Lung (tissue), 17 donors: ENCODE measurements at places on chromosomes 13 and 19.

DNA sequence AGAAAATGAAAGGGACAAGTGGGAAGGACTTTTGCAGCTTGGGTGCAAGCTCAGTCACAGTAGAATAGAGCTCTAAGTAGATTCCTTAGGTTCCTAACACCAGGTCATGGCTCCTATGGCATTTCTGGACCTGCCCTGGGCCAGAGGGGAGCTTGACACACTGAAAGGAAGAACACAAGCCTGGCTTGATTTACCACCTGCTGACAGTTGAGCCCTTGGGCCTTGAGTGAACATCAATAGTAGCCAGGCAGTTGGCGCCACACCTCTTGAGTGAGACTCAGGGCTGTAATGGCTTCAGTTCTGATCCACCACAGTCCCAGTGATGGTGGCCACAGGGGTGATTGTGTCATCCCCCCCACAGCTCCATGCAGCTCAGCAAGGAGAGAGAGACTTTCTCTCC lies 221.9 kb upstream of the PCDH17 start:
- DNase-seq: no peak

DNA sequence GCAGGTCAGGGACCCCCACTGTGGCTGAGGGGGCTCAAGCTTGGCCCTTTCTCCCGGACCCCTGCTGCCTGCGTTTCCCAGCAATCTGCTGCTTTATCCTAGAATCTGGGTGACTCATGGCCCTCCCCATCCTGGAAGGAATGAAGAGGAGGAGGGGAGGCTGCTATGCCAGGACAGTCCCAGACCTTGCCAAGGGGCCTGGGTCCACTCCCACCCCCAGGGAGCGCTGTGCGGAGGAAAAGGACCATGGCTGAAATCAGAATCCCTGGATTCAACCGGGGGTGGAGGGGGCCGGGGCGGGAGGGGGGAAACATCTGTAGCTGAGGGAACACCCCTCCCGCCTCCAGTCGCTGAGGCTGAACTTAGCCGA lies 20.5 kb downstream of the ZNF114 start:
- peak; percentile 58 for DNase-seq

GRCh38 chr13:83929157-83929556 lies 46.9 kb upstream of the SLITRK1 start:
- no peak for DNase-seq

DNA sequence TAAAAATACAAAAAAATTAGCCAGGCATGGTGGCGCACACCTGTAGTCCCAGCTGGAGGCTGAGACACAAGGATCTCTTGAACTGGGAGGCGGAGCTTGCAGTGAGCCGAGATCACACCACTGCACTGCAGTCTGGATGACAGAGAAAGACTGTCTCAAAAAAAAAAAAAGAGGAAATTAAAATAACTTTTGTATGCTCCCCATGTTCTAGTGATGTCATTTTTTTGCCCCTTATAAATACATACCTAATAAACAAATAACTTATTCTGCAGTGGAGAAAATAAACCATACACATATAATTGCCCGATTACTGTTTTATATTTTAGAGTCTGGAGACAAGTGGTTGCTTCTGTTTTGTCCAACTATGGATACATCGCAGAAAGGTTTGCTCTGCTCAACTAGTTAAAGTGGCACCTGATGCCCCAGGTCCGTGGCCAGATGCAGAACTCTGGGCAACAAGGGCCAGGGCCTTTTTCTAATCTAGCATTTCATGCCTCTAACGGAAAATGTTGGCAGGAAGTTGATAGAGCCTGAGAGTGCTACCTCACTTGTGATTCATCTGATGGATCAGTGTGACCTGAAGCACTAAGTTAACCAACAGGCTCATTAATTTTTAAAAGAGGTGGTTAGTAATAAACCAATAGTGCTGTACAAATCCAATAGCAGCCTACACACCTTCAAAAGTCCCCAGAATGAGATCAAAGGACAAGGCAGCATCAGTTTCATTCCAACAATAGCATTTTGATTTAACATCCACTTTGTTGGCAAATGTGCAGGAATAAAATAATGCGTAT lies 18.8 kb downstream of the UBE2L5 start:
- DNase-seq: no peak

GRCh38 chr13:102707467-102707866 lies 12.6 kb upstream of the METTL21C start:
- peak; percentile 27 for DNase-seq

DNA sequence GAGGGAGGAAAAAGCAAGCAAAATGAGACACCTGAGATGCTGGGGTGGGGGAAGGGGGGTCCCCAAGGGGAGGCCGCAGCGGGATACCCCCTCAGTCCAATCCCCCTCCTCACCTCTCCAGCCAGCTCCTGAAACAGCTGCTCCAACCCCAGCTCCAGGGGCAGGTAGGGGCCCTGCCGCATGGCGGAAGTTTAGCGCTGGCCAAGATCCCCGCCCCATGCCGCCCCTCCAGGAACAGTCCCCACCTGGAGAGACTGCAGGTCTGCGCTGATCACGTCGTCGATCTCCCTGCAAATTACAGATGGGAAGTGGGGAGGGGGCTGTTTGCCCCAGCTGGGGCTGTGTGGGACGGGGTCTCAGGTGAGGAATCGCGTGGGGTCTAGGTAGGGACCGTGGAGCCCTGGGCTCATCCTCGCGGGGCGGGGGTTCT lies 9.0 kb downstream of the CAPN12 start:
- peak; percentile 52 for DNase-seq

DNA sequence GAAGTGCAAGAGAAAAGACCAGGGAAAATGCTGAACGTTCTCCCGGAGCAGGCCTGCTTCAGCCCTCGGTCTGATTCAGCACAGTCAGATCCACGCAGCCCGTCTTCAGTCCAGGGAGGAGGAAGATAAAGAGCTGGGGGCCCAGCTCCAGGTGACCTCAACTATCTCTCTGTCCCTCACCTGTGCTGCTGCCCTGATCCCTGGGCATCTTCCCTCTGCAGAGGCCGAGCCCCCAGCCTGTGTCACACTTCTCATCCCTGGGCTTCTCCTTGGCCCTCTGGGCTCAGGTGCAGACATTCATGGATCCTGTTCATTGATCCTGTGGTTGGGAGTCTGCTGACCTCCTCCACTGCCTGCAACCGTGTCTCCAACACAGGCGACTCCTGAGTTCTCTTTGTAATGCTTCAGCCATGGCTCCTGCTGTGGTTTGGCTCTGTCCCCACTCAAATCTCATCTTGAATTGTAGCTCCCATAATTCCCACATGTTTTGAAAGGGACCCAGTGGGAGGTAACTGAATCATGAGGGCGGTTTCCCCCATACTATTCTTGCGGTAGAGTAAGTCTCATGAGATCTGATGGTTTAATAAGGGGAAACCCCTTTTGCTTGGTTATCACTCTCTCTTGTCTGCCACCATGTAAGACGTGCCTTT lies 27.9 kb downstream of the COL4A2 start:
- no peak for DNase-seq

DNA sequence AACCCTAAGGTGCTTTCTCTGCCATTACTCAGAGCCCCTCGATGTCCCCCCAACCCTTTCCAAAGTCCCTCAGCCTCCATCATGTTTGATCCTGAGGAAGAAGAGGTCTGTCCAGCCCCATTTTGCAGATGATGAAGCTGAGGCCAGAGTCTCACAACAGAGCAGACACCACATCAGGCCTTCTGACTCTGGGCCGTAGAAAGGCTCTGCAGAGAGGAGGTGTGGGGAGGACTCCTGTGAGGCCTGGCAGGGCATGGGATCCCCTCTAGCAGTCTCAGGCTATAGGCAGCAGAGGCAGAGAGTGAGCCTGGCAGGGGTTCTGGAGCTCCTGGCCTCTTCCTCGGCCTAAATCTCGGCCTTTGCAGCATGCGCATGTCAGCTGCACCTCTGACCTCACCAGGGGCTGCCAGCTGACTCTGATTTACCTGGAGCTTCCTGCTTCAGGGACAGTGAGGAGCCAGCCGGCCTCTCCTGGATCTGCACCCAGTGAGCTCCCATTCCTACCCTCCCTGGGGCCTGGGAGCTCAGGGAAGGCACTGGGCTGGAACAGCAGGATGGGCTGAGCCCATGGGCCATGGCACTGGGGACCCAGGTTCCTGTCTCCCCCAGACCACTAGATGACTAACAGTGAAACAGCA lies 41.7 kb upstream of the VSTM2B start:
- no peak for DNase-seq

DNA sequence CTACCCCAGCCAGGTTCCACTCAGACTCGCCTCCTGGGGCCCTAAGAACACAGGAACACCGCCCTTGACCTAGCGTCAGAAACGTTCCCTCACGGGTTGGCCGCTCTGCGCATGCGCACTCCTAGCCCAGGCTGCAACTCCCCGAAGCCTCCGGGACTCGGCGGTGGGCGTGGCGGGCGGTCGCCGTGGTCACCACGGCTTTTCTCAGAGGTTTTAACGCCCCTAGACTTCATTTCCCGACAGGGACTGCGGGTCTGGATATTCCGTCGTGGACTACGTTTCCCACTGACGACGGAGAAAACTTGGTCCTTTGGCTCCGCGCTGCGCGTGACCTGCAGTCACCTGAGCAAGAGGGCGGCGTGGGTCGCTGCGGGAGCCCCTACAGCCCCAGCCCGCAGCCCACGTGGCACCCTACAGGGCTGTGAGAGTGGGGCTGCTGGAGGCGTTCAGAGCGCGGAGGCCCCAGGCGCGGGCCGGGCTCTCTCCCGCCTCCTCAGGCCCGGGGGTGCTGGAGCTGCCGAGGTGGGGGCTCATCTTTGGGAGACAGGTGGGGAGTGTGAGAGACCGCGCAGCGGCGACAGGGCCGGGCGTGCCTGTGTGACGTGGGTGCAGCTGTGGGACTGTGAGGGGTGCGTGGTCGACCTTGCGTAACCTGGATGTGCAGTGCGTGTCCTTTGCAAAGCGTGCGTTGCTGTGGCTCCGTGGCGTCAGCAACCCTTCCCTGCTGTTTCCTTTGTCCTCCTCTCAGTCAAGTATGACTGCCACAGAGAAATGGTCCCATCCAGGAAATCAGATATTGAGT lies 38.0 kb upstream of the ZNF573 start:
- peak; percentile 88 for DNase-seq

- DNase-seq: no peak
Observed at GRCh38 chr19:29172302-29172701, 40.6 kb downstream of the UQCRFS1 start.

GRCh38 chr13:35964011-35964862 lies 166.9 kb downstream of the DCLK1 start:
- no peak for DNase-seq

DNA sequence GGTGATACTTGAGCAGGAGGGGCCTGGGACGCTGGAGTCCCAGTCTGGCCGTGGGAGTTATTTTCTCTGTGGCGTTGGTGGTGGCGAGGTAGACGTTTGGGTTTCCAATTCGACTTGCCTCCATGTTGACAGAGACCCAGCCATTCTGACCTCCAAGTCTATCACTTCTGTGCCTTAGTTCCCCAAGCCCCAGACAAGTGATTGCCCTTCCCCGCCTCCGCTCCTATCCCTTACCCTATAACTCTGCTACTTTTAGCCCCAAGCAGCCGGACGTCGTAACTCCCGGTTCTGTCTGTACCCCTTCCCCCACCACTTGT lies 549 bp downstream of the TIMM50 start:
- no peak for DNase-seq

DNA sequence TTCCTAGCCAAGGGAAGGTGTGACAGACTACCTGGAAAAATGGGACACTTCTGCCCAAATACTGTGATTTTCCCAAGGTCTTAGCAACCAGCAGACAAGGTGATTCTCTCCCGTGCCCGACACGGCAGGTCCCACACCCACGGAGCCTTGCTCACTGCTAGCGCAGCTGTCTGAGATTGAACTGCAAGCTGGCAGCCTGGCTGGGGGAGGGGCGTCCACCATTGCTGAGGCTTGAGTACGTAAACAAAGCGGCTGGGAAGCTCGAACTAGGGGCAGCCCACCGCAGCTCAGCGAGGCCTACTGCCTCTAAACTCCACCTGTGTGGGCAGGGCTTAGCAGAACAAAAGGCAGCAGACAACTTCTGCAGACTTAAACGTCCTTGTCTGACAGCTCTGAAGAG lies 146.2 kb downstream of the UGGT2 start:
- no peak for DNase-seq

DNA sequence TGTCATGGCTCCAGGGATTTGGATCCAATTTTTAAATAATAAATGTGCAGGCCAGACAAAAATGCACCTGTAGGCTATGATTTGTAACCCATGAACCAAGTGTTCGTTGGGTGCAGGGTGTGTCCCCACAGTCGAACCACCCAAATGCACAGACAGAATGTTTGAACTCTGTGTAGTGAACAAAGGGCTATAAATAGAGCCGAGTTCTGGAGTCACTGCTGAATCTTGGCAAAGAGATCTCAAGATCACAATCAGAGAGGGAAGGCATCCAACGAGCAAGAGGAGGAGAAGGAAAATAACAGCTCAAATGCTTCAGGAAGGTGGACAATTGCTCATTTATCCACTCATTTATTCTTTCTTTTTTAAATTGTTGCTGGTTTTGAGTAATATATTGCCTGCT lies 547.9 kb downstream of the FGF9 start:
- no peak for DNase-seq

DNA sequence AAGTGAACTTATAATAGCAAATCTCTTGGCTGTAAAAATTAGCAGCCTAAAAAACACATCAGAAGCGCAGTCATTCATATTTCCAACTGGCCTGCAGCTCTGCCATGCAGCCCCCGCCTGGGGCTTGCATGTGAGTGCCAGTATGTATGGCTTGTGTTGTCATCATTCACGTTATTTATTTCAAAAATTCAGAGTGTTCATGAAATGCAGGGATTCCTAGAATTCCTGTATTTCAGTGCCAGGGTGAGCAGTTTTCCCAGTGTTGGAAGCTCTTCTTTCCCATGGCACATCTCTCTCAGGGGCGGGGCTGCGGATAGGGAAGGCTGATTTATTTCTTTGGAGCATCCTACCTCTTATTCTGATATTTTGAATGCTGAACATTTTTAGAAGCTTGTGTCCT lies 234.6 kb downstream of the FGF9 start:
- DNase-seq: no peak

DNA sequence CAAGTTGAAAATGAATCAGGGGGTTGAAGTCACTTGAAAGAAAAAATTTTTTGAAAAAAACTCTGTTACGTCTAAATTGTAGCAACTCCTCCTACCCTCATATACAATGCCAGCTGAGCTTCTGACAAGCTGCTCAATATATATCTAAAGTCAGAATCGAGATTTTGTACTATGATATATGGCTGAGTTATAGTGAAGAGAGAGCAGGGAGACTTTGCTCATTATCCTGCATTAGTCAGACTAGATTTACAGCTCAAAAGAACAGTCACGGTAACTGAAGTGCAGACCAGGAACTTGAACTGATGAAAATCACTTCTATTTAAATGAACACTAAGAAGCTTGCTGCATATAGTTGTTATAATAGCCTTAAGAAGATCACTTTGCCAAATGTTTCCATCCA lies 153.1 kb downstream of the LACC1 start:
- DNase-seq: no peak

DNA sequence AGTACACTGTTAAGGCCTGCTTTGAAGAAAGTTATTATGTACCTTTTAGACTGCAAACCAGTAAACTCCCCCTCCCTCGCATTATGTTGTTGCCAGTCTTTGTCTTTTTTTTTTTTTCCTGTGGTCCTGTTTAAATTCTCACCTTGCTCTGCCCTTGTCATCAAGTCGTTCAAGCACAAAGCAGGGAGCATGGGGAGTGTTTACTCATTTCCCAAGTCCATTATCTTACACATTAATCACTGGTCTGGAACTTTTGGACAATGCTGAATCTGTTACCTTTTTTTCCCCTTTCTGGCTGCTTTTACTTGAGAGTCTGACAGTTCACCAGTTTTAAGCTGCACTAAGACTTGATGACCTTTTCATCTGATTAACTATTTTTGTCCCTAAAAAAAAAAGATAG lies 108.2 kb downstream of the DACH1 start:
- DNase-seq: peak; percentile 45

- no peak for DNase-seq
Observed at GRCh38 chr13:71290963-71291841, 575.8 kb downstream of the DACH1 start.
